WTC11 (cell line): ENCODE measurements at places on chromosomes 2 and 18.

DNA sequence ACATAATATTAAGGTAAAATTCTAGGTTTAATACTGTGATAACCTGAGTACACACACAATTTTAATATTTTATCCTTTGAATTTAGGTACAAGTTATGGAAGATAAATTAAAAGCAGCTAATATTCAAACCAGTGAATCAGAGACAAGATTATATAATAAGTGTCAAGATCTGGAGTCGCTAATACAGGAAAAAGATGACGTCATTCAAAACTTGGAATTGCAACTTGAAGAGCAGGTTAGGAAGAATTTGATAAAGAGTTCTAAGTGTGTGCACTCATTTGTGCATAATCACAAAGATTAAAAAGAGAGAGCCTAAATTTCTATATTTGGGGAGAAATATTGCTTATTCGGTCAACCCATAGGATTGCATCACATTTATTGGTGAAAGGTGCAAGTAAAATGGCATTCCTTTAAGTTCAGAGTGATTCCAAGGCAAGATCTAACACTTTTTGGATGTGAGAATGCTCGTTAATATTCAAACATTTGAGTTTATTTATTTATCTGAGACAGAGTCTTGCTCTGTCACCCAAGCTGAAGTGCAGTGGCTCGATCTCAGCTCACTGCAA is 16.3 kb upstream of the C1GALT1C1L start:
- no peak for DNase-seq

- no peak for DNase-seq
Measured at GRCh38 chr18:34710458-34710914, 388 bp downstream of the DTNA start.

DNA sequence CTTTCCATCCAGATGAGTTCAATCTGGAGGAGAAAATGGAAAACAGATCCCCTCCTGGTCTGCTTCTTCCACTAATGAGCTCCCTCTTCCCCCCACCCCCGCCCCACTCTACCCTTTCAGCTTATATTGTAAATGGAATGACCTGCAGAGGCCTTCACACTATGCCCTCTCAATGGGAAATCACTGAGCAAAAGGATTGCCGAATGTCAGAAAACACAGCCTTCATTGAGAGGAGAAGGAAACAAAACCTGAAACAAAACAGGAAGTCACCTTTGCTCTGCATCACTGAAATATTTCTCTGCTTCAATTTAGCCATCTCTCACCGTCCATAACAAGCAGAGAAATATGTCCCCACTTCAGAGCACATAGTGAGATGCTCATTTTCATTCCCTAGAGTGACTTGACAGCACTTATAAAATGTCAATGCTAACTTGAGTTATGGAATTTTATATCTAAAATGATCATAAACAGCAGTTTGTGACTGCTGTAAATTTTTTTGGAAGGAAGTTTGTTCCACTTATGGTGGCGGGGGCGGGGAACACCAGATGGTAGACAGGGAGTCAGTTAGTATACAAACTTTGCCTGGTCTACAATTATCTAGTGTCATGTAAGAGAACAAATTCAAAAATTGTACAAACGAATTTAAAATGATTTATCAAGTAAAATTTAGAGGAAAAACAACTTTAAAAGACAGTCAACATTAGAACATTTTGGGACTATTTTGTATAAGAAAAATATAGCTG is 1.8 kb upstream of the FRZB start:
- DNase-seq = no peak

GRCh38 chr2:40030456-40030975 is 251.5 kb upstream of the THUMPD2 start:
- no peak for DNase-seq

DNA sequence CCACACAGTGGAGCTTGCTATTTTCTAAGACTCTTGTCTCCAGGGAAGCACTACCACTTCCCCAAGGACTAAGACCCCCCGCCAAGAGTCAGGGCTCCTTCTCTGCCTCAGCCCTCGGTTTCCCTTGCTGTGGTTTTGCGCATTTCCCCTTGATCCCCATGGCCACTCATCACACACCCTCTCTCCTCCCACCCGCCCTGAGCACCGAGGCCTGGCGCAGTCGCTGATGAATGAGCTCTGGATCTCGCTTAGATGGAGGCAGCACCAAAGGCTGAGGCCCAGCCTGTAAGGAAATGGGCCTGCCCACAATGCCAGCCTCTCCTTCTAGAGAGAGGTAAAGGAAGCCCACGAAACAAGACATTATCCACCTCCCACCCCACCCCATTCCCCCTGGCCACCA is 96.9 kb downstream of the TNS1 start:
- no peak for DNase-seq
